K562 (cell line): ENCODE measurements at places on chromosomes 13 and 19.

- no peak for DNase-seq
These were observed 814.2 kb upstream of the SLITRK5 start for GRCh38 chr13:86856991-86857390.

DNA sequence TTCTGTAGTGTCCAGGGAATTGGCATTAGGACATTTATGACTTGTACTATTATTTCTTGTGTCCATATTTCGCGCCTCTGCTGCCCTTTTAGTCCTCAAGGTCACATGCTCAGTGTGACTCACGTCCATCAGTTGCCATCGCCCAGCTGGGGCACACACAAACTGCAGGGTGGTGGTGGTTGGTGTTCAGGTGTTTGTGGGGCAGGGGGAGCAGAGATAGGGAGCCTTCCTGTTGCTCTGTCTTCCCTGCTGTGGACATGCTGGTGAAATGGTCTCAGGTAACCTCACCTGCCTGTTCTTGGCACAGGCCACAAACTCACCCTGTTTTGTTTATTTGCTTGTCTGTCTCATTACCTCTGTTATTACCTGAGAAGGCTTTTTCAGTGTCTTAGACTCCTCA is 22.4 kb downstream of the PRR12 start:
- no peak for DNase-seq

- DNase-seq: no peak
These were observed 22.3 kb downstream of the CRYL1 start for GRCh38 chr13:20503088-20504083.

DNA sequence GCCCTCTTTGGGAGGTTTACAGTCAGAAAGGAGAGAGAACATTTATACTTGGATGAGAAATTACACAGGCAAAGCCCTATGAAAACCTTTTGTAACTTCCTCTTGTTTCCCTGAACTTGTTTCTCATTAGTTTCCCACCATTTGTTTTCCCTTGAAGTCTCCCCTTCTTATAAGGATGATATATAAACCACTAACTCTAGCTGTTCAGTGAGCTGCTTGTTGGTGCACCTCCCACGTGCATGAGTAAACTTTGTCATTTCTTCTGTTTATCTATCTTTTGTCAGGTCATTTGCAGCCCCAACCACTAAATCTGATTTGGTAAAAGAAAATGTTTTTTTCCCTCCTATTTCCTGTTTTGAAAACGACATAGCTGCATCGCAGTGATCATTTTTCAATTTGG is 919.9 kb downstream of the SLITRK1 start:
- peak; percentile 2 for DNase-seq

DNA sequence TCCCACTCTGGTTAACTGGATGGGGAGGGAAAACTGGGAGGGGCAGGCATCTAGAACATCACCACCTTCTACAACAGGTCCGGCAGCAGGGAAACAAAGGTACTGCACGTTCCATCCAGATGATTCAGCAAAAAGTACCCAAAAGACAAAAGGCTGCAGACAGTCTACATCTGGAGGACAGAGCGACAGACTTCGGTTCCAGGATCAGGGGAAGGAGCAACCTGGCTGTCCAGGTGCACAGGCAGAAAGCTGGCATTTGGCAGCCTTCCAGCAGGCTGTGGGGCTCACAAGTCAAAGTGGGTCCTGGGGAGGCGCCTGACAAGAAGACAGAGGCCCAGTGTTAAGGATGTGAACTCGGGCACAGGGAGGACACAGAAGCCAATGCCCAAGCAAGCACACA is 202.9 kb downstream of the SUCLA2 start:
- no peak for DNase-seq

- no peak for DNase-seq
These were observed 12.6 kb downstream of the QPCTL start for GRCh38 chr19:45705115-45705514.

DNA sequence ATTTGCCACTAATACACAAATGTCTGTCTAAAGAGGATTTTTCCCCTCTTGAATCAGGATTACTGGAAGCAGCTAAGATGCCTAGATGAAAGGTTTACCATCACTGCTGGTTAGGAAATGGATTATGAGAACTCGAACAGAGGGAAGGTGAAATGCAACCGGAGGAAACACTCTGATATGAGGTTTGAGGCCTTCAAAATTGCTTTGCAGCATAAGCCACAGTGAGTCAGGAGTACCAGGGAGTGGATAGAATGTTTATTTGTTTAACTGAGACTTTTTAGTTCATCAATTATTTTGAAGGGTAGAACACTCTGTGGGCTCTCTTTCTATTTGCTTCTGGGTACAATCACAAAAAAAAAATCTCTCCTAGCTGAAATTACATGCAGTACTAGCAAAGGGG is 18.1 kb downstream of the CDADC1 start:
- no peak for DNase-seq

- DNase-seq: peak; percentile 14
These were observed 89.5 kb downstream of the ARHGEF7 start for GRCh38 chr13:111204438-111205177.

GRCh38 chr19:47228168-47228936 is 2.6 kb downstream of the BBC3 start:
- peak; percentile 66 for DNase-seq

GRCh38 chr13:75762076-75762937 is 126.2 kb downstream of the LMO7 start:
- DNase-seq: no peak

GRCh38 chr19:58035863-58036262 is 2.0 kb downstream of the ZSCAN1 start:
- DNase-seq: no peak

DNA sequence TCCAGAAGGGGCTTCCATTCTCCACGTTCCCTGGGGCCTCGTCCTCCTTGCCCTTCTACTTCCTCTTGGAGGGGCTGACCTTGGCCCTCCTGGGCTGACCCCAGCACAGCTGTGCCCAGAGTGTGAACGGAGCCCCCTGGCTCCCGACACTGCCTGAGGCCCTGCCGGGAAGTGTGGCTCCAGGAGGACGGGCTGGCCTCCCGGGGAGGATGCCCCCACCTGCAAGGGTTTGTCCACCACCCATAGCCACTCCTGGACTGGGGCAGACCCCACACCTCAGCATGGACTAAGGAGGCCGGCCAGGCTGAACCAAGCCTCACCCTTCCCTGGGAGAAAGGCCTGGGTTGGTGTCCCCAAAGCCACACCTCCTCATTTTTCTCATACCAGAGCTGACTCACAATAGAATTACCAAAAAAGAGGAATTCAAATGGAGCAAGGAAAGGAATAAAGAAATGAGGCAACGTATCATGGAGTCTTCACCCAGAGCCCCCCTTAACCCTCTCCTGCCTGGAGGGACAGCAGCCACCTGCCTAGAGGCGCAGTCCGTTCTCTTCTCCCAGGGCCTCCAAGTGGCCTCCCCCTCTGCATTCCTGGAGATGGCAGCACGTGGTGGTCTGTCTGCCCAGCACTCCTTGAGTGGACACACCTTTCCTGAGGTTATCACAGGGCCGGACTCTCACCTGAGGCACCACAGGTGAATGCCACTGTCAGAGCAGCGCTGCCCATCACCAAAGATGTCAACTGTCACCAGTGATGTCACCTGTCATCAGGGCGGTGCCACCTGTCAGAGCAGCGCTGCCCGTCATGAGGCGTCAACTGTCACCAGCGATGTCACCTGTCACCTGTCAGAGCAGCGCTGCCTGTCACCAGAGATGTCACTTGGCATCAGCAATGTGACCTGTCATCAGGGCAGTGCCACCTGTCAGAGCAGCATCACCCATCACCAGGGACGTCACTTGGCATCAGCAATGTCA is 3.1 kb upstream of the C13orf46 start:
- no peak for DNase-seq
